Transverse colon (tissue), 4 donors: ENCODE measurements at places on chromosomes 5 and 9. TPM values are rescaled to one million over a fixed set of nuclear protein-coding genes. Genes with fewer than 3 reads are reported as not detected.

DNA sequence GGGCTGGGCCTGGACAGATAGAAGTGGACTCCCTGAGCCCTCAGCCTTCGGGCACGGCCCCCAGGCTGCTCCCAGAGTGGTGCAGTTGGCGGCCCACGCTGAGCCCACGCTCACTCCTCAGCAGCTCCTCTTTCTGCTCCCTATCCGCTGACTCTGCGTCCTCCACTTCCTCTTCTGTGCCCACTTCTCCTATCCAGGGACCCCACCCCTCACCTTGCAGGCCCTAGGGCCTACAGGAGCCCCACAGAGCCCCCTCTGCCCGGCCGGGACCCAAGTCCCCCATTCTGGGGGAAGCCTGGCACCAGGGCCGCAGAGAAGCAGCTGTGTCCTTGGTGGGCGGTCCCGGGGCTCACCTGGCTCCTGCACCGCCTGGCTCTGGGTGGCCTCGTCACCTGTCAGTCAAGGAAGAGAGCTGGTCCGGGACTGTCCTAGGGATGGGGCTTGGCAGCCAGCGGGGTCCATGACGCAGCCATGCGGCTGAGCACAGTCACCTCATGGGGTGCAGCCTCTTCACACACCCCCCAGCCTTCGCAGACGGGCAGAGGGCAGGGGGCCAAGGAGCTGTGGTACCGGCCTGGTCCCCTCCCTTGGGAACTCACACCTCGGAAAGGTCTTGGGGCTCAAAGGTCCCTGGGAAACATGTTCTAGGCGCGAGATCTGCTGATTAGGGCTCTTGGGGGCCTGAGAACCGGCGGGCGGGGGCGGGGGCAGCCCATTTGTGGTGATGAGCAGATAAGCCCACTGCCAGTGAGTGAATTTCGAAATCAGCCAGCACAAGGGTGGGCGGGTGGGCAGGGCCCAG is 5.4 kb upstream of the NRARP start:
- DNase-seq = peak; percentile 80

DNA sequence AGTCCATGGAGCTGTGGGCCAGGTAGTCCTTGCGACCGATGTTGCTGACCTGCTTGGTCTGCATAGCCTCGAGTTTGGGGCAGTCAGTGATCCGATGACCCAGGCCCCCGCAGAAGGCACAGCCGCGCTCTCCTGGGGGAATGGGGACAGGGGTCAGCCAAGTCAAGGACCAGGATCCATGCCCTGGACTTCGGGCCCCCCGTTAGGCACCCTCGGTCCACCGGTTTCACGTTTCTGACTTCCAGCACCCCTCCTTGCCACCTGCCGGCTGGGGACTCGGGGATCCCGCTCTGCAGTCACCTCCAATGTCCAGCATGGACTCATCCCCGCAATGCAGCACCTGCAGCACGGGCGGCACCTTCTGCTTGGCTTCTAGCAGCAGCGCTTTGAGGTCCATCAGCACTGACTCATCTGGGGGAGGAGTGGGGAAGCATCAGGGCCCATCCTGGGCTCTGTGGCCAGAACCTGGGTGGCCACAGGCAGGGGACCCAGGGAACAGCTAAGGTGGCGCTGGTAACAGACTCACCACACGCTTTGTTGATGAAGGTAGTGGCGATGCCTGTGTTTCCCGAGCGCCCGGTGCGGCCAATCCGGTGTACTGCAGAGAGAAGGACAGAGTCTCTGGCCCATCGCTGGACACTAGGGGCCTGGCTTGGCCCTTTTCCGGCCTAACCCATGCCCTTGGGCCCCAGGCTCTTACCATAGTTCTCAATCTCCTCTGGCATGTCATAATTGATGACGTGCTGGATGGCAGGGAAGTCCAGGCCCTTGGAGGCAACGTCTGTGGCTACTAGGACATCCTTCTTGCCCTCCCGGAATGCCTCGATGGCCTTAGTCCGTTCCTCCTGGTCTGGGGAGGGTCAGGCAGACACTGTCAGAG is 2.4 kb upstream of the DOK3 start:
- DNase-seq = no peak

GRCh38 chr9:114314256-114314867 is 8.5 kb upstream of the ORM1 start:
- no peak for DNase-seq

DNA sequence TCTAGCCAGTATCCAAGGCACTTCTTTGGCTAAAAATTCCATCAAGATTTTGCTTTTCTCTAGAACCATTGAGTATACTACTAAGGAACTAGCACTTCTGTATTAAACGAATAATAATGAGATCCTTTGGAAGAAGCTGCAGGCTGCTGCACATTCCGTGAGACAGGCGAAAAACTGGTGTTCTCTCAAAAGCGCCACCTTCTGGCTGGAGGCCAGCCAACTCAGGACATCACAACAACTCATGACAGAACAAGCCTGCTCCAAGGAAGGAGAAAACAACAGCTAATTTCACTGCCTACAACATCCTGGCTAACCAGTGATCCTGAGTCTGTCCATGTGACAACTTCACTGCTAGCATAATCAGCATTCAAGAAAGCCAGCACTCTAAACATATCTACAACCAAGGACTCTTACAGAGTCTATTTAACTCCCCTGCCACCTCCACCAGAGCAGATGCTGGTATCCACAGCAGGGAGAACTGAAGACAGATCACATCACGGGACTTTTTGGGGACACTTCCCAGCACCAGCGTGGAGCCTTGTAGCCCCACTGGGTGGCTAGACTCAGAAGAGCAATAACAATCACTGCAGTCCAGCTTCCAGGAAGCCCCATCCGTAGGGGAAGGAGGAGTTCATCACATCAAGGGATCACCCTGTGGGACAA is 150.5 kb downstream of the YTHDC2 start:
- peak; percentile 29 for DNase-seq

ADAMTS19 gene
- total RNA-seq = not detected

HCN1 gene
- total RNA-seq = not detected

DNA sequence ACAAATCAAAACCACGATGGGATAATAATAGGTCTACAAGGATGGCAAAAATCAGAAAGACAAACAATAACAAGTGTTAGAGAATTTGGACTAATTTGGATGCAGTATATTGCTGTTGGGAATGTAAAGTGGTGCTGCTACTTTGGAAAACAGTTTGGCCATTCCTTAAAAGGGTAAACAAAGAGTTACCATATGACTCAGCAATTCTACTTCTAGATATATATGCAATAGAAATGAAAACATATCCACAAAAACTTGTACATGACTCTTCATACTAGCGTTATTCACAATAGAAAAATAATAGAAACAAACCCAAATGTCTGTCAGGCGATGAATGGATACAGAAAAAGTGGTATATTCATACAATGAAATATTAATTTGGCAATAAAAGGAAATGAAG is 58.3 kb downstream of the JAK2 start:
- DNase-seq = no peak

- DNase-seq = no peak
These were observed 33.4 kb upstream of the PCA3 start for GRCh38 chr9:76730801-76731200.

DNA sequence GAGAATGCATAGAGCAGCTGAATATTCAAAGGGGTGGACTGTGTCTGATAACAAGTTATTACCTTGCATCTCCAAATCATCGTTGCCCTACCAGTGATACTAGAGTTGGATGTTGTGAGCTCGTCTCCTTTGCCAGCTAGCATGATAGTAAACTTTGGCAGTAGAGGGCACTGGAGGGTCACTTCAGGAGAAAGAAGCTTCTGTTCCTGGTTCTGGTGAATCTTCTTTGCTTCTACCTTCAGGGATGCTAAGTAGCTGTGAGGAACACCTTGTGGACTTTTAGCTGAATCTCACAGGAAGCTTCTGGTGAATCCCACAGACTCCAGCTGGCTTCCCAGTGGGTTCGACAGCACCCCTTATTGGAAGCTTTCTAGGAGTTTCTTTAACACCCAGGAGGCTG is 626.6 kb upstream of the SGCD start:
- DNase-seq = no peak

GRCh38 chr5:176703857-176704256 is 56.6 kb downstream of the TSPAN17 start:
- DNase-seq = no peak

DNA sequence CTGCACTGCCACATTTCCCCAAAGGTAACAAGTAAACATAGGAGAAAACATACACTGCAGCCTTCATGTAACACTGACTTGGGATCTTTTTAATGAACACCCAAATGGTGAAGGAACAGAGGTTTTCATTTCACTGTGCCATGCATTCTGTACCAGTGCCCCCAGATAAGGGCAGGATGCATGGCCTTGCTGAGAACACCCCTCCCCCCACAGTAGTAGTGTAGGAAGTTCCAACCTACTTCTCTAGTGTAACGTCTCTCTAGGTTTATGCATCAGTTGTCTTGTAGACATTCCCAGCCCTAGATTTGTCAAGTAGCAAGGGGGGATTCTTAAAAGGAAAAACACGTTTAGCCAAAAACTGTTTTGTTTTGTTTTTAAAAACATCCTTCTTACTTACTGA is 29.9 kb downstream of the MAP3K1 start:
- no peak for DNase-seq

NTNG2 gene
- total RNA-seq = 1.1 TPM

GRCh38 chr5:115985802-115986757 is 23.8 kb downstream of the LVRN start:
- DNase-seq = no peak

PROB1 gene
- 1.1 TPM for total RNA-seq

- no peak for DNase-seq
These were observed 132.0 kb upstream of the TRIM32 start for GRCh38 chr9:116555119-116555518.

CCL27 gene
- not detected for total RNA-seq

DNA sequence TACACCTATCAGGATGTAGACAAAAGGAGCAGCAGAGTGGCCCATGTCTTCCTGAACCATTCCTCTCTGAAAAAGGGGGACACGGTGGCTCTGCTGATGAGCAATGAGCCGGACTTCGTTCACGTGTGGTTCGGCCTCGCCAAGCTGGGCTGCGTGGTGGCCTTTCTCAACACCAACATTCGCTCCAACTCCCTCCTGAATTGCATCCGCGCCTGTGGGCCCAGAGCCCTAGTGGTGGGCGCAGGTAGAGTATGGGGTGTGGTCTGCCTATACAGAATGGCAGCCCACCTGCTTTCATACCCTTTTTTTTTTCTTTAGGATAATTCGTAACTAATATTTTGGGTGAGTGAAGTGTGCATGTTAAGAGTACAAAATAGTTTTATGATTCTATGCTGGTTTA is 1.1 kb downstream of the SLC27A6 start:
- no peak for DNase-seq

GRCh38 chr5:102678267-102679058 is 76.6 kb upstream of the PAM start:
- no peak for DNase-seq

DNA sequence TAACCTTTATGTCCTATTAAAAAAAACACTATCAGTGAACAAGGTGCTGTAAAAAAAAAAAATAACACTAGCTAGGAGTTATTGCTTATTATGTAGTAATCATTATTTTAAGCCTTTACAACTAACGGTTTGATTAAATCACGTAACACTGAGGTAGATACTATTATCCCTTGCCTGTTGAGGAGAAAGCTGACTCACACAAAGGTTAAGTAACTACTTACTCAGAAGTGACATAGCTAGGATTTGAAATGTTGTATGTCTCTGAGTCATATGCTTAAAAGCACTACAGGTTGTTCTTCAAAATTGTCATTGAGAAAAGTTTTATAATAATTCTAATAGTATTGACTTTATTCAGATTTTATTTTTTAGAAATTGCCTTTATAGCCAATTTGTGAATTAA is 8.8 kb downstream of the TENT2 start:
- DNase-seq = no peak

SHC3 gene
- total RNA-seq = 4.1 TPM

DIRAS2 gene
- 0.14 TPM for total RNA-seq

- DNase-seq = no peak
These were observed 21.3 kb downstream of the NAIF1 start for GRCh38 chr9:128045831-128046230.

ZDHHC11B gene
- 2.4 TPM for total RNA-seq

- DNase-seq = no peak
These were observed 37.8 kb upstream of the UNC5A start for GRCh38 chr5:176772271-176773210.

MRPL50 gene
- total RNA-seq = 9.5 TPM

BNC2 gene
- total RNA-seq = 20.5 TPM

DNA sequence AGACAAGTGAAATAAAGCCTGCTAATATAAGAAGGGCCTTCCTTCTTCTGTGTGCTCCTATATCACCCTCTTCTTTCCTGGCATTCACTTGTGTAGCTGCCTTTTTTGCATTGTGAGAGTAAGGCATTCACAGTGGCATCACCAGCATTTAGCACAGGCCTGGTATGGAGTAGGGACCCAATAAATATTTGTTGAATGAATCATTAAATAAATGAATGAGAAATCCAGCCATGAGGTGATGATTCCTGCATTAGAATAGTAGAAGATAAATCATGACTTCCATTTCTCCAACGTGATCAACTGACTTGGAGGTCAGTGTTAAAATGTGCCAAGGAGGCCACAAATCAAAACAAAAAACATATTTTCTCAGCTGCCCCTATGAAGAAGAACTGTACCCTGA is 3.9 kb downstream of the PLPPR1 start:
- no peak for DNase-seq

BARHL1 gene
- not detected for total RNA-seq

DNA sequence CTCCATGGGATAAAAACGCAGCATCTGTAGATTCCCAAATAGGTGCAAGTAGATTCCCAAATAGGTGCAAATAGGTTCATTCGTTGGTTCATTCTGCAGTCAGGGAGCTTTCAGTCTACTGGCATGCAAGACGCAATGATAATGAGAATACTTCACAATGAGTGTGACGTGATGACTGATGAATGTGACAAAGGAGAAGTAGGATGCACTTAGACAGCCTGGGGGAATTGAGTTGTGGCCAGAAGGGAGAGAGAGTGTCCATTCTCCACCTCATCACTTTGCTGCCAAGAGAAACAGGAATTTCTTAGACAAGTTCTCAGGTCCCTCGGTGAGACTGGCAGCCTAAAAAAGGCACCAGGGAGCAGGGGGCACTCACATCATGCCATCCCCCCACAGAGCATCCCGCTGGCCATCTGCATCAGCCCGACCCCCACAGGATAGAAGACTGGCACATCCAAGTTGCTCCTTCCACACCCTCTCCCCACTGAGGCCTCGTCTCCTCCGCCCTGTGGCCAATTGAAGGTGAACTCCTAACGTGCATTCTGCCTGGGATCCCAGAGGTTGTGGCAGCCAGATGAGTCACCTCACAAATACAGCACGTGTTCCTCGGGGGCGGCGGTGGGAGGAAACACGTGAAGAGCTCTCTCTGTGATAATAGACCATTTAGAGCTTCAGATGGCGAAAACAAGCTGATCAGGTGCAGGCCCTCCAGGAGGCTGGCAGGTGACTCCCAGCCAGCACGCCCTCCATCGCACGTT is 19.9 kb upstream of the KCNIP1 start:
- DNase-seq = no peak

BSPRY gene
- total RNA-seq = 36.8 TPM

GGTA1 gene
- 3.5 TPM for total RNA-seq

DMRT2 gene
- total RNA-seq = 1.8 TPM
